ENCODE measurements at places on chromosomes 16 and 17. TPM values are rescaled to one million over a fixed set of nuclear protein-coding genes. Genes with fewer than 3 reads are reported as not detected.

The ODAD4 gene
- 0.73 TPM for polyA plus RNA-seq

The PYY gene
- polyA plus RNA-seq, result 0.25 TPM

The ZNF205 gene
- polyA plus RNA-seq, result 5.8 TPM

DNA sequence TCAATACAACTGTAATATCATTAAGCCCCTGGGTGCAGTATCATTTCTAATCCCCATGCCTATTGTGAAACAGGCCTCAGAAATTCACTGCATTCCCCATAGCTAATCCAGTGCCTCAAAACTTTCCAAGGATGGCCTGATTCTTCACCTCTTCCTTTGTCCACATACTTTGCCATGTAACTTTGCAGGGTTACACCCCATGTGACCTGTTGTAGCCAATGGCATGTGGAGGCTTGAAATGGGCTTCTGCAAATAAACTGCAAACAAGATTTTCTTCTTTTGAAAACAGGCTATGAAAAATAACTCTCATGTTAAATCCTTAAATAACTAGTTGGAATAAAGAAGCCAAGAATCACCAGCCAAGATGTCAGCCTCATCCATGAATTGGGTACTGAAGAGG is 35.9 kb downstream of the ABCA10 start:
- DNase-seq, result no peak

- DNase-seq, result no peak
Measured at GRCh38 chr17:57399690-57400089, 143.4 kb downstream of the MSI2 start.
